ENCODE measurements at places on chromosomes 1 and 21.

GRCh38 chr1:51926171-51926812, 47.8 kb upstream of the NRDC start:
- DNase-seq, result no peak

DNA sequence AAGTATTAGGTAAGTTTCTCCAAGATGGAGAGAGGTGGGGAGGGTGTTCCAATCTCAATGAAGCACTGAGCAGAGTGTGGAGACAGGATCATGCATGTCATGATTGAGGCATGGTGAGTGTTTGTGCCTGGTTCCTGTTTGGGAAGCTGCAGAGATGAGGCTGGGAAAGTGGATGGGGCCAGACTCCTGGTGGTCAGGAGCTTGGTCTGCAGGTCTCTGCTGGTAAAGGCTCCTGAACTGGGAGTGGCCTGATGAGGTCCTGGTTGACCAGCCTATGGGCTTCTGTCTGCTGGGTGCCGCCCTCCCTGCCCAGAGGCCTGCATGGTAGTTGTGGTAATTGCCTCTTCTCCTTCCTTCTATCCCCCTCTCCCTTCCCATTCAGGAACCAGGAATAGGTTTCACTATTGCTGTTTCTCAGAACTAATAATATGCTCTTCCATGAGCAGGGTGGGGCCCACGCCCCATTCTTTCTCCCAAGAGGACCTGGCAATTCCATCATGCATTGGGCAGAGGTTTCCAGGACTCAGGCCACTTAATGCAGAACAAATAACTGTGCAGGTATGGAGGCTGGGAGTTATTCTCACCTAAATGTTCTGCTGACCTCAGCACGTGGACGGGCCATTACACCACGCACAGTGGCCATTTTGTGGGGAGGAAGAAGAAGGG, 24.5 kb downstream of the PROK1 start:
- DNase-seq, result no peak

- DNase-seq, result no peak
These were observed 8.3 kb downstream of the FRRS1 start for GRCh38 chr1:99758073-99758511.

- DNase-seq, result no peak
These were observed 184.9 kb downstream of the SEC16B start for GRCh38 chr1:177784936-177785335.

- no peak for DNase-seq
These were observed 643.0 kb upstream of the ADGRL2 start for GRCh38 chr1:81157686-81158085.

Data from NCI-H1105 (cell line).